ENCODE measurements at places on chromosomes 7 and 10.

- DNase-seq = no peak
These were observed 1.0 kb upstream of the BMPR1A start for GRCh38 chr10:86755454-86755739.

DNA sequence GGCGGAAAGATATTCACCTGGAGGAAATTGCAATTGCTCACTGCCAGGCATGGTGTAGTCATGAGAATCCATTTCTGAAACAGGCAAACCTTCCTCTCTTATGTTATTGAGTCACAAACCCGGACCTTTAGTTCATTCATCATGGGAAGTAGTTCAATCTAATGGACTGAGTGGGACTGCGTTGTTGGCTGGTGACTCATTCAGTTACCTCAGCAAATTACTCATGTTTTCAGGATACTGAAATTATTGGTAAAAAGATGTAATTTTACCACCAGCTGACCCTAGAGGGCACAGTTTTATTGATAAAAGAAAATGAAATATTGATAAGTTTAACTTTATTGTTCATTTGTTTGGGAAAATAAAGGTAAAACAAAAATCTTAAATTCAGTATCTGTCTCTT is 1194.4 kb upstream of the SORCS1 start:
- DNase-seq = peak; percentile 5

DNA sequence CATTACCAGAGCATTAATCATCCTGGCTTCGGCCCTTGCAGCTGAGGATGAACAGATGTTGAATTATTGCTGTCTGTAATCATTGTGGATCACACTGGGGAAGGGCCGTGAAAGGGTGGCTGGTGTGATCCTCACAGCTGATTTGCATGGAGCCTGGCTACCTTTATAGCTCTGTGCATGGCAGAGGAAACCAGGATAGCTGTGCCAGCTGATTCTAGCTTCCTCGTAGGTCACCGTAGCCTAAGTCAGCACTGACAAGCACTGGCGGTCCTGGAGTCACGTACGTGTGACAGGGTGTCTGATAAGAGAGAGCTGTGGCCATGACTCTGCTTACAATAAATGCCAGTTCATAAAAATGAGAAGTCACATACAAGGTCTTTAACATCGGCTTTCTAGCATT is 76.5 kb downstream of the INSYN2A start:
- no peak for DNase-seq

GRCh38 chr7:70354409-70355169 is 756.3 kb downstream of the AUTS2 start:
- no peak for DNase-seq

- DNase-seq = no peak
These were observed 79.1 kb downstream of the MGMT start for GRCh38 chr10:129546106-129546505.

DNA sequence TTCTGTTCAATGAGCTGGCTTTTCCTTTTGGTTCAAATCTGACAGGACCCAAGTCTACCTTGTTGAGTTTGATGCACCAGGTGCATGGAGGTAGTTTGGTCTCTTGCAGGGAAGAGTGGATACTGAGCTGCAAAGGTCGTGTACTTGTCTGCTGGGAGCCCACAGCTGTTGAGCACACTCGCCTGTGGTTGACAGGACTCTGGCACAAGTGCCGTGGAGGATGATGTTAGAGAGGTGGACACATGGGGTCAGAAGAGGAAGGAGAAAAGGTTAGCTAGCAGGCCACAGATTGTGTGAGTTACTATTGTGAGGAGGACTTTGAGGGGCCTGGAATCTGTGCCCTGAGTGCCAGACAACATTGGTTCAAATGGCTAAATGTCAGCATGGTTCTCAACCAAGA is 197.3 kb downstream of the CREB5 start:
- no peak for DNase-seq

- DNase-seq = no peak
These were observed 42.0 kb downstream of the ANXA8 start for GRCh38 chr10:47441938-47442337.

GRCh38 chr7:92042056-92042737 is 92.1 kb downstream of the CYP51A1 start:
- no peak for DNase-seq

DNA sequence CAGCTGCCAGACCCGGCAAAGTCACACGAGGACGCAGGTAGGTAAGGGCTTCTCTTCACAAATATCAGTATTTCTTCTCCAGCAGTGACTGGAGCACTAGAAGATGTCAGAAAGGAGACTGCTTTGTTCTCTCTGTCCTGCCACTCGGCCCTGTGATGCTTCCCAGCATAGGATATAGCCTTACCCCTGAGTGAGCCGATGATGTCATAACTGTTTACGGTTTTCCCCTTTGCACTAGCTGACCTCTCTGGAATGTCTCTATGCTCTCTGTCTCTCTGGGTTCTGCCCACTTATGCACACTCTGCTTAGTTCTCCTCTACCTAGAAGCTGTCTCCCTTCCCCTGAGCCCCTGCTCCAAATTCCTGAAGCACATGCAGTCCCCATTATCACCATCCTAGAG is 167.5 kb upstream of the PODXL start:
- DNase-seq = no peak

- DNase-seq = no peak
These were observed 27.2 kb downstream of the C10orf67 start for GRCh38 chr10:23317416-23317815.

DNA sequence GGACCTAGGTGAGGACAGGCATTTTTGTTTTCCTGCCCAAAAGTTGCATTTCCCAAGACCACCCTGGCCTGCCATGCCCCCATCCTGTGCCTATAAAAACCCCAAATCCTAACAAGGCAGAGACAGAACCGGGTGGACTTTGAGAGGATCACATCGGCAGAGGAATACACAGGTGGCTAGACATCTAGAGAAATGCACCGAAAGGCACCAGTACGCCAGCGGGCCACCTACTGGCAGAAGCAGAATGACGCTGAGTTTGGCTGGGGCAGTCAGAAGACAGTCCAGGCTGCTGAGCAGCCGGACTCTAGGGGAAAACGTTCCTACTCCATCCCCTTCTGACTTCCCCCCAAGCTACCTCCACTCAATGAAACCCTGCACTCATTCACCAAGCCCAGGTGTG is 2.8 kb downstream of the AKR1C4 start:
- DNase-seq = no peak

GRCh38 chr7:108030516-108030915 is 27.6 kb upstream of the LAMB1 start:
- DNase-seq = no peak

DNA sequence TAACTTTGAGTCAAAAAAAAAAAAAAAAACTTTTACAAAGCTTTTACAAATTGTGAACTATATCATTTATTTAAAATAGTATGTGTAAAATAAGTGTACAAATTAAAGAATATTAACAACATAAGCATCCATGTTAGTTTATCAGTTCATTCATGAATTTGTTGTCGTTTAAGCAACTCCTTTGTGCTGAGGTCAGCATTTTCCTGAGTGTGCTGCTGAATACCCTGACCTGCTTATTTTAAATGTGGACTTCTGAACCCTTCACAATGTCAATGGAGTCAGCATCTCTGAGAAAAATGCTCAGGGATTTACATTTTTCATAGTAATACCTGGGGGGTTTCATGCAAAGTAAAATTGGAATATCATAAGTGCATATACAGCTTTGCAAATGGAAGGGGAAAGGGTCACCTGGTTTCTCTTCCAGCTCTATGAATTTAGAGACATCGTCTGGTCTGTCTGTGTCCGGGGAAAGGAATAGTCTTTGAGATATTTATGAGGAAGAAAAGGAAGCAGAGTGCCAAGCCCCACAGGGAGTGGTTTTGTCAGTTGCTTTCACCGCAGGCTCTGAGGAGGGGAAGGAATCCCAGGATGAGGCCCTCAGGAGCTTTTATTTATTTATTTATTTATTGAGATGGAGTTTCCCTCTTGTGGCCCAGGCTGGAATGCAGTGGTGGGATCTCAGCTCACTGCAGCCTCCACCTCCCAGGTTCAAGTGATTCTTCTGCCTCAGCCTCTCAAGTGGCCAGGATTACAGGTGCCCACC is 125.5 kb upstream of the SVIL start:
- DNase-seq = no peak

DNA sequence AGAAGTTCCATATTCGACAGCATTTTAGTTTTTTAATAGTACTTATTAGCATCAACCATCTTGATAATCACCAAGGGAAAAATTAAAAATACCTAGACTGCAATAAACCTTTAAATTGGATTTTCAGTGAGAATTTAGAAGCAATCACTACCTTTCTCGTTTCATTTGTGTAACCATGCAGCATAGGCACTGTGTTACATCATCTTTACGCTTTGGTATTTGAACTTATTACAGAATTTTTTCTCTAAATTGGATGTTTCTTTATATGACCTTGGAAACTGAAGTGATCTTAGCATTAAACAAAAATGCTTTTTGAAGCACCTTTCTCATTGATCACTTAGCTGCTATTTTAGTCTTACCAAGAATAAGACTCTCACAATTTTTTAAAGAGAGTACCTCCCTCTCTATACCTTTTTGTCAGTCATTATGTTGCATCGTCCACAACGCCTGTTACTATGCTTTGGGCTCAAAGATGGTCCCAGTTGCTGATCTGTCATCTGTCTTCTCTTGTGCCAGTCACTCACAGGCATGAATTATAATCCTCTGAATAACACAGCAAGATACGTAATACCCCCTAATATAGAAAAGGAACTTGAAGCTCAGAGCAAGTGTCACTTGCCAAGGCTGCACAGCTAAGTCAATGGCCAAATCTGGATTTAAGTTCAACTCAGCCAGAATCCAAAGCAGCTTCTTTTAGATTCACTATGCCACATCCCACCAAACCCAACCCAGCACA is 19.6 kb upstream of the ASCC1 start:
- no peak for DNase-seq

- DNase-seq = no peak
These were observed 231.8 kb upstream of the FOXP2 start for GRCh38 chr7:114182837-114183236.

DNA sequence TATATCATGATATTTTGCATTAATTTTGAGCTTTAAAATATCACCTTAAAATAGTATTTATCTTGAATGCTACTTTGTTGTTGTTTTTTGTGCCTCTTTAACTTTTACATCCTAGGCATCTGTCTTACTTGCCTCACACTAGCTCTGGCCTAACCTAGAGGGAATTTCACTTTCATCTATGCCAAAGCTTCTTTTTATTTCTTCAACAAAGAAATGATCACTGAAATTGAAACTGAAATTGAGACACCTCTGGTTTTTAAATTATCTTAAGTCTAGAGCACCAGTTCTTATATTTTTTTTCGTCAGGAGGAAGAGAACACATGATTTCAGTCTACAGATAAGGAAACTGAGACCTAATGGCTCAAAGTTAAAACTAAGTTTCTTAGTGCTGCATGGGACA is 3.5 kb upstream of the SCIN start:
- no peak for DNase-seq

DNA sequence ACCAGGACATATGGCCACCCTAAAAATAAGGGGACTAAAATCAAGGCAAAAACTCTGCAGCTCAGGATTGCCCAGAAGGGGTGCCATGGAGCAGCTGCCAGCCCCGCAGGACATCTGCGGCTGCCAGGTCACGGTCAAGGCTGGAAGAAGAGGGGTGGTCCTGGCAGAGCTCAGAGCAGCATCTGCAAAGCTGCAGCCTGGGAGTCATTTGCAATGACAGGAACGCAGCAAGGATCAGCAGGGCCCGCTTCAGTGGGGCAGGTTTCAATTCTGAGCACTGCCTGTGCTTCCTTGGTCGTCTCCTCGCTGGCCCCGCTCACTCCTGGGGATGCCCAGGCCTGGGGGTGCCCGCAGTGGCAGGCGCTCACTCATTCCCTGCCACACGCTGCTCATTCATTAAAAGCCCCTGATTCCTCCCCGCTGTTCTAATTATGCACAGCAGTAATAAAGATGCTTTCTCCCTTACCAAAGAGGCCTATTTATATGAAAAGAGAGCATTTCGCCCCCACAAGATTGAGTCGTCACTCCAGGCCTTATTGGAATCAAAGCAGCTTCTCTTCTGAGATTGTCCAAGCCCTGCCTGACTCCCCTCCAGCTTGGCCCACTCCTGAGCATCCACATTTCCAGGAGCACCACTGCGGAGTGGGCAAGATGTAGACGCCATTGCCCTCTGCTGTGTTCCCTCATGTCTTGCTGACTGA is 4.6 kb downstream of the HSPA12A start:
- no peak for DNase-seq

DNA sequence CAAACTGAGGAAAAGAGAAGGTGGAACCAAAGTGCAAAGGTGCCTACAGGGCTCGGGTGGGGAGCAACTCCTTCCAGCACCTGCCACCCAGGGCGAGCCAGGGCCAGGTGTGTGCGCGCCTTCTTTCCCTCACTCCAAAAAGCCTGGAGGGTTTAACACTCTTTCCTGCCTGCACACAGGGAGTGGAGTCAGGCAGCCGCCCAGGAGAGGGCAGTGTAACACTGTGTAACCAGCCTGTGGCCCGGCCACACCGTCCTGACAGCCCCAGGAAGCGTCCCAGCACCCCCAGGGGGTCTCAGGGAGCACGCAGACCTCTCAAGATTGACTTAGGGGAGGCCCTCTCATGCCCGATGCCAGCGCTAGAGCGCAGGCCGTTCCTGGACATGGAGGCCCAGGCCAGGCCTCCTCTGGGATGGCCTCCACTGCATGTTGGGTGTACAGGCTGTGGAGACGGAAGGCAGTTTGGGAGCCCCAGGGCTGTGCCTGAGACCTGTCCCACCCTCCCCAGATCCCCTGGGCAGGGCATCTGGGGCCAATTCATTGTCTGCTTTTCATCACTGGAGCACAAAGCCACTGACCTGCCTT is 13.4 kb downstream of the BRI3 start:
- DNase-seq = peak; percentile 78

DNA sequence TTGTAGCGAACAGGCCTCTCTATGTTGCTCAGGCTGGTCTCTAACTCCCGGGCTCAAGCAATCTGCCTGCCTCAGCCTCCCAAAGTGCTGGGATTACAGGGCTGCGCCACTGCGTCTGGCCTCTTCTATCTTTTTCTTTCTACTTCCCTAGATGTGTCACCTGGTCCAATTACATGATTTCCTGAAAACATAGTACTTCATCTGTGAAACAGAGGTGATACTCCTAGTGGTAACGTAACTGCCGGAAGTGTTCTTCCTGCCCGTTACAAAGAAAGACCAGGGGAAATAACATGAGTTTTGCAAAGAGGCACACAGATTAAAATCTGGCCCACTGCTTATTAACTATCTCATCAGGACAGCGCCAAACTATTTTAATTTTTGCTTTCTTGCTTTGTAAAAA is 18.4 kb upstream of the HGF start:
- no peak for DNase-seq

DNA sequence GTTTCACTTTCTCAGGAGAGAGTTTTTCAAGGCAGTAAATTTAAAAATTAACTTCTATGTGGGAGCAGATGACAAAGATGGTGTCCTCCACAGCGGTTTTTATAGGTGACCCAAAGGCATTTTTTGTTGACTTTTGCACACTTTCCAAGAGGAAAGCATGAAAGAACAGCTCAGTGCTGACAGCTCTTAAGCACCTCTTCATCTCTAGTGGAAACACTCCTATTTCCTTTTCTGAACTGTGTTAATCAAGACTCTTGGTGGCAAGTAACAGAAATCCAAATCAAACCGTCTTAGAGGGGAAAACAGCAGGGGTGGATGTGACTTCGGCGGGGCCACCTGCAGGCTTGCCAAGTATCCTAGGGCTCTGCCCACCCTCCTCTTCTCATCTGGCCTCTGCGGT is 71.8 kb upstream of the GATA3 start:
- DNase-seq = no peak

GRCh38 chr10:62049624-62050345 is 148.3 kb downstream of the ARID5B start:
- DNase-seq = no peak

Measured in BE2C (cell line).